Stimulated activated CD4-positive, alpha-beta T cell treated with anti-CD3 and anti-CD28 coated beads, Interleukin-15, amount 100 ng/mL, for 1 hour (primary cell): ENCODE measurements at places on chromosomes 4 and X.

DNA sequence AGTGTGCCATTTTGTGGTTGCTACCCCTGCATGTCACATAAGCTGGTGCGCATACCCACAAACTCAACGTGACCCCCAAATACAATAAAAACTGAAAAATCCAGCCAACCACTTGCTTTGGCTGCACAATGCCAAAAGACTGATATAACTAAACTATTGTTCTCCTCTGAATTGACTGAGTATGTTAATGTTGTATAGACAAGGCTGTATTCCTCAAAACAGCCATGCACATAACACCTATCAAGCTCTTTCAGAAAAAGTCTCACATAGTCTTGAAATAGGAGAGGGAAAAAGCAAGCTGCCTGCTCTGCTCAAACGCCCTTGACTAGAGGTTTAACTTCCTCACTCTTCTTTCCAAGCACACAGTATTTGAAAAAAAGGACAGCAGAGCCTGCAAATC, 126.4 kb upstream of the NOCT start:
- no peak for DNase-seq

- DNase-seq = no peak
Measured at GRCh38 chrX:135434258-135435138, 12.8 kb downstream of the SMIM10L2A start.

DNA sequence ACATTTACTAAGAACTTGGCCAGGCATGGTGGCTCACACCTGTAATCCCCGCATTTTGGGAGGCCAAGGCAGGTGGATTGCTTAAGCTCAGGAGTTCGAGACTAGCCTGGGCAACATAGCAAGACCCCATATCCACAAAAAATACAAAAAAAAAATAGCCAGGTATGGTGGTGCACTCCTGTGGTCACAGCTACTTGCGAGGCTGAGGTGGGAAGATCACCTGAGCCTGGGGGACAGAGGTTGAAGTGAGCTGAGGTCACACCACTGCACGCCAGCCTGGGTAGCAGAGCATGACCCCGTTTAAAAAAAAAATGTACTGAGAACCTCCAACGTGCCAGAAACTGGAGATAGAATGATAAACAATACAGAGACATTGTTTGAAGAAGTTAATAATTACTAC, 8.0 kb downstream of the OPRPN start:
- no peak for DNase-seq

- DNase-seq = no peak
Measured at GRCh38 chr4:170400361-170400760, 310.6 kb upstream of the AADAT start.

DNA sequence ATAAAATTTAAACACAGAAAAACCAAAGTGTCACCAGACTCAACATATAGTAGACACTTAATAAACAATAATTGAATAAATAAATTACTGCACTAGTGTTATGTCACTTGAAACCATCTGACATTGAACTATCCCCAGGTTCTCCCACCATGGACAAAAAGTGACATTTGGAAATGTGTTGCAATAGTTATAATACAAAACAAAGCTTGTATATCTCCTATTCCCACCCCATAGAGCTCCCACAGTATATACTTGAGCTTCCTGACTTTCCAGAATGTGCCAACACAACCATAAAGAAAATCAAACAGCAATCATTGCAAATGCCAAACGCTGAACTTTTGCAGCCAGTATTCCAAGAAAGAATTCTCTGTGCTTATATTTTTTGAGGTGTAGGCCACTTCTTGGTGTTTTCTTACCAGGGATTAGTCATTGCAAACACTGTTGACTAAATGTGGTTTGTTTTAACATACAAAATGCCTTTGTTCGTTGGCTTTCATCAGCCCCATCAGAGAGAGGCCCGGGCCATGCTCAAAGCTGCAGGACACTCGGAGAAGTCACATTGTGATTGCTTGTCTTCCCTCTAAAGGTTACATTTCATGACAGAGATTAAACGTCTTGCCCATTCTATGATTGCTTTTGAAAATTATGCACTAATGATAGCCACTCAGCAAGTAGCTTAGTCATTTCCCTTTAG, 33.8 kb downstream of the PPARGC1A start:
- no peak for DNase-seq

GRCh38 chr4:20678400-20678799, 21.9 kb upstream of the PACRGL start:
- no peak for DNase-seq

GRCh38 chr4:94346541-94346940, 3.9 kb upstream of the HPGDS start:
- DNase-seq = no peak

- DNase-seq = no peak
Measured at GRCh38 chr4:120083152-120083551, 16.5 kb upstream of the MAD2L1 start.

DNA sequence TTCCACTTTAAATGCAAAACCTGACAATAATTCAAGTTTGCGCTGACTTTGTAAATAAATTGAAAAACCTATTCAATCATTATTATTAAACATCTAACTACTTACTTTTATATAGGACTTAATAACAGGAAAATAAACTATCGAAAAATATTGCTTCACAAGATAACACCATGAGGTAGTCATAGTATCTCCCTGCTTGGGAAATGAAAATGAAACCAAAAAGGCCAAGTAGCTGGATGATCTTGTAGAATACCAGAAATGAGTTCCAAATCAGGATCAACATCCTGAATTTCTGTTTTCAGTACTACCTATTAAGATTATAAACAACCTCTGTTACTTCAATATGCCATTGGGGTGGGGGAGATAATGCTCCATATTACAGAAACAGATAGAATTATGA, 58.9 kb downstream of the CHIC2 start:
- DNase-seq = no peak

GRCh38 chrX:42123369-42123768, 200.0 kb upstream of the CASK start:
- DNase-seq = no peak

GRCh38 chr4:180566492-180566891, 1676.7 kb upstream of the TENM3 start:
- no peak for DNase-seq

DNA sequence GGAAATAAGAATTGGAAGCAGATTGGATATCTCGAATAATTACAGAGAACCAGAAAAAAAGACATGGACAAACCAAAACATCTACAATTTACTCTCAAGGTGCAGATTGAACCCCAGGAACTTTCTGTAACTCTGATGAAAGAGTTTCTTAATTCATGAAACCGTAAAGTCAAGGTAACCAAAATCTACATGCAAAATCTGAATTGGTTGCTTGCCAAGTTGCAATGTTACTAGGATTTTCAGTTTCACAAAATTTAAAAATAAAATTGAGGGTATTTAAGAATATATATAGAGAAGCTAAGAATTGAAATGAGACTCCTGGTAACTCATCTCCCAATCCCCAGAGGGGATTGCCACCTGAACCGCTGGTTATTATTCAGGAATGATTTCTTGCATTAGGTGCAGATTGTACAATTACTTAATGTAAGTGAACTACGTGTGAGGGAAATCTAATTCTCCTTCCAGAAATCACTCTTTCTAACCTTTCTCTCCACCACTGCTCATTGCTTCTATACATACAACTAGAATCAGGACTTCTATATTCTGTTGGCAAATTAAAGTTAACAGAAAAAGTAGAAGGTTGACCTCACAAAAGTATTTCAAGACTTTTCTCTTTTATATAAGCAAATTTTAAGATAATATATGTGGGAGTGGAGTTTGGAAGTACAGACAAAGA, 221.5 kb upstream of the NDST4 start:
- DNase-seq = no peak

GRCh38 chr4:88015659-88016295, 8.3 kb downstream of the PKD2 start:
- no peak for DNase-seq

- peak; percentile 10 for DNase-seq
Measured at GRCh38 chr4:26150948-26151347, 169.9 kb upstream of the RBPJ start.

DNA sequence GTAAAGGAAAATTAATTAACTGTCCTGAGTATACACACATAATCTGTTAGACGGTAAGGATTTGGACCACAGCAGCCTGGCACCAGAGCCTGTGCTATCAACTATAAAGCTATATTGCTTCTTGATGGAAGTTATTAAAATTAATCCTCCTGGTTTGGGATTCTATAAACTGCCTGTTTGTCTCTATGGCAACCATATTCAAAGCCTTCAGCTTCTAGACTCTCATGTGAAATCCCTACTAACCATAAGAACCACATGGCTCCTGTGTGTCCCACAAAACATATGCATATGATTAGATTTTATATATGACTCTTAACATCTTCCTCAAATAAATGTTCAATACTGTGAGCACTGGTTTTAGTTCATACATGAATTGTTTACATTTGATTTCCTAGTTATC, 380.8 kb downstream of the ANKRD50 start:
- DNase-seq = no peak

GRCh38 chr4:154485127-154485773, 6.3 kb downstream of the DCHS2 start:
- DNase-seq = no peak

GRCh38 chr4:87224141-87224923, 3.9 kb upstream of the KLHL8 start:
- no peak for DNase-seq

DNA sequence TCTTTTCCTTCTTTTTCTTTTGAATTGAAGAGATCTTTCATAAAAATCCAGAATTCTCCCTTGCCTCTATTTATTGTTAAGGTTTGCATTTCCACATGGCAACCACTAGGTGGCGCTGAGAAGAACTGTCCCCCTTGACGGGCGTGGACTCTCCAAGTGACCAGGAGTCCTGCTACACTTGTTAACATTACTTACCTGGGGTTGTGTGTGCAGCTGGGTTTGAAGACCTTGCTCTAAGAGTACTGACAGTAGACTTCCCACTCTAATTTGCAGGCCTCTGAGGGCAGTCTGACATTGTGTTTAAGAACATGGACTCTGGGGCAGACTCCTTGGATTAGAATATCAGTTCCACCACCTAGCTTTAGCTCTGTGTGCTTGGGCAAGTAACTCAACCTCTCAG, 52.8 kb downstream of the GPRIN3 start:
- DNase-seq = no peak
